ELR (cell line): ENCODE measurements at places on chromosomes 13 and 19.

DNA sequence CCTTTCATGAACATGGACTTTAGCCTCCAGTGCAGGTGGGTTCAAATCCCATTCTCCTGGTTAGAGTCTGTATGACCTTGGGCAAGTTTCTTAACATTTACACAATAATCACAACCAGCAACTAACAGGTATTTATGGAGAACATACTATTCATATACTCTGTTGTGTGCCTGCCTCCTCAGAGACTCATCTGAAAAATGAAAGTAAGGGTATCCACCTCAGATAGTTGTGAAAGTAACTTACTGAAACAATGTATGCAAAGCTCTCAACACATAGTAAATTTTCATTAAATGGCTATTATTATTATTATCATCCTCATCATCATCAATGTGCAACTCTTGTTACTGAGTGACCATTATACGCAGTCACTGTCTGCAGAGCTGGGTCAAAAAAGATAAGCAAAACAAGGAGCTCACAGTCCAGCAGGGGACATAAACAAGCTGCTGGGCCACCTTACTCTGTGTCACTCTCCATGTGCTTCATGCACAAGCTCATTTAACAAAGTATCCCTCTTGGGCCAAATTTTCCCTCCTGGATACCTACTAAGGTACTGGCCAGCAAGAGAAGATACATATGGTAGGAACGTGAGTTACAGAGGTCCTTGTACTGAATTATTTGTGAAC lies 70.9 kb upstream of the FNDC3A start:
- DNase-seq = no peak

- peak; percentile 62 for DNase-seq
These were observed 144.5 kb upstream of the ZNF536 start for GRCh38 chr19:30227661-30228112.

- no peak for DNase-seq
These were observed 246.9 kb upstream of the PRR20A start for GRCh38 chr13:56893843-56894242.

DNA sequence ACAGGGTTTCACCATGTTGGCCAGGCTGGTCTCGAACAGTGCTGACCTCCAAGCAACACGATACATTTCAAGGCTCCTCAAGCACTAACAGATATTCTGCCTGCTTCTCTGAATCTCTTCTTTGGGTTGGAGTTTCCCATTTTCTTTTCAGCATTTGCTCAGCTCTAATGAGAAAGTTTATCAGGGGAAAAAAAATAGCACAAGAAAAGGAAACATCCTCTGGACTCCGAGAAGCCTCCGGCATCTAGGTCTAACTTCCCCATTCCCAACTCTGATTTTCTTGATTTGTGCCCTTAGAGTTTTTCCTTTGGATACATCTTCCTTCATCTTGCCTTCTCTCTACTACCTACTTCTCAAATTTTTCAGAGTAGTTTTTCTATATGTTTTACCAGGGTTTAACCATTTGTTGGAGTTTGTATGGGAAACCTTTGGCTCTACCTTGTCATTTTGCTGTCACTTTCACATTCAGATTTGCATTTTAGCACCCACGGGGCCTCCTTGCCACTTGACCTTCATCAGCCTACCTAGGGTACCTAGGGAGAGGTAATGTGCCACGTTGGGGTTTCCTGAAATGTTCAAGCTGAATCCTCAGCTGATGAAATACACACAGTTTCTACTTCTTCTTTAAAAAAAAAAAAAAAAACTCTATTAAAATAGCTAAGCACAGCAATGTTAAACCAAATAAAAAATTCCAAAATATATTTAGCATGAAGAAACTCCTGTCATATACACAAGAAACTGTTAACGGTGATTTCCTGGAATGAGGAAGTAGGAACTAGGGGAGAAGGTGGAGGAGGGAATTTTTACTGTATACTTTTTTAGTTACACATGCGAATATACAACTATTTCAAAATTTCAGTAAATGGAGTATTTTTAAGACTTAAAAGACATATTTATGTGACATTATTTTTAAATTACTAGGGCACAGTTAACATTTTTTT lies 5.1 kb upstream of the USP12 start:
- no peak for DNase-seq

DNA sequence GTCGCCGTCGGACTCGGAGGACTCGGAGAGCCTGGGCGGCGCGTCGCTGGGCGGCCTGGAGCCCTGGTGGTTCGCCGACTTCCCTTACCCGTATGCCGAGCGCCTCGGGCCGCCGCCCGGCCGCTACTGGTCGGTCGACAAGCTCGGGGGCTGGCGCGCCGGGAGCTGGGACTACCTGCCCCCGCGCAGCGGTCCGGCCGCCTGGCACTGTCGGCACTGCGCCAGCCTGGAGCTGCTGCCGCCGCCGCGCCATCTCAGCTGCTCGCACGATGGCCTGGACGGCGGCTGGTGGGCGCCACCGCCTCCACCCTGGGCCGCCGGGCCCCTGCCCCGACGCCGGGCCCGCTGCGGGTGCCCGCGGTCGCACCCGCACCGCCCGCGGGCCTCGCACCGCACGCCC lies 2.5 kb upstream of the GRWD1 start:
- DNase-seq = no peak

GRCh38 chr19:20858218-20858617 lies 64.8 kb upstream of the ZNF85 start:
- peak; percentile 0 for DNase-seq

- DNase-seq = no peak
These were observed 7.3 kb downstream of the URAD start for GRCh38 chr13:27981006-27981708.

GRCh38 chr19:2446381-2446780 lies 10.4 kb downstream of the LMNB2 start:
- no peak for DNase-seq

DNA sequence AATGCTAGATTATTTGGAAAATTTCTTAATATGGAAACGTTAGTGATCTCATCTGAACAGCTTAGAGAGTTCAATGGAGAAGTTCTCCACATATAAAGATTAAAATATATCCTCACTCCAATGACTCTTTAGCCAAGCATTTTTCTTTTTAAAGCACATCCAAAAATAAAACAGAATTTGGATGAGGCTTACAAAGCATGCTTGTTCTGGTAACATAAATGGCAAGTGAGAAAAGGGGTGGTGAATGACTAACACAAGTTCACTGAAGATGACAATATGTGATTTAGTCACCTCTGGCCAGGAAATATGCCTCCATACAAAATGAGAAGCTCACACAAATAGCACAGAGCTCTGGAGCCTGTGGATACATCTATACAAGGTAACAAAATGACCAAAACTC lies 253.0 kb downstream of the PCDH20 start:
- no peak for DNase-seq

DNA sequence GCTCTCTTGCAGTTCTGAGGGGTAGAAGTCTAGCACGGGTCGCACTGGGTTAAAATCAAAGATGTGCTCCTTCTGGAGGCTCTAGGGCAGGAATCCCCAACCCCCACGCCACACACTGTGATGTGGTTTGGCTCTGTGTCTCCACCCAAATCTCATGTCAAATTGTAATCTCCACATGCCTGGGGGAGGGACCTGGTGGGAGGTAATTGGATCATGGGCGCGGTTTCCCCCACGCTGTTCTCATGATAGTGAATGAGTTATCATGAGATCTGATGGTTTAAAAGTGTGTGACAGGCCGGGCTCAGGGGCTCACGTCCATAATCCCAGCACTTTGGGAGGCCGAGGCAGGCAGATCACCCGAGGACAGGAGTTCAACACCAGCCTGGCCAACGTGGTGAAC lies 26.6 kb upstream of the CALM3 start:
- DNase-seq = no peak

GRCh38 chr13:99465454-99465853 lies 35.8 kb upstream of the TM9SF2 start:
- no peak for DNase-seq

GRCh38 chr19:49534632-49535385 lies 7.0 kb downstream of the RCN3 start:
- DNase-seq = no peak

DNA sequence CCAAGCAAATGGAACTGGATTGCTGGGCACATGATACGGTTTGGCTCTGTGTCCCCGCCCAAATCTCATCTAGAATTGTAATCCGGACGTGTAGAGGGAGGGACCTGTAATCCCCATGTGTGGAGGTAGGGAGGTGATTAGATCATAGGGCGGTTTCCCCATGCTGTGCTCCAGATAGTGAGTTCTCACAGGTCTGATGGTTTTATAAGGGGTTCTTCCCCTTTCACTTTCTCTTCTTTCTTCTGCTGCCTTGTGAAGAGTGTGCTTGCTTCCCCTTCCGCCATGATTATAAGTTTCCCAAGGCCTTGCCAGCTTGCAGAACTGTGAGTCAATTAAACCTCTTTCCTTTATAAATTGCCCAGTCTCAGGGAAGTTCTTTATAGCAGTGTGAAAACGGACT lies 32.6 kb upstream of the MTIF3 start:
- no peak for DNase-seq

DNA sequence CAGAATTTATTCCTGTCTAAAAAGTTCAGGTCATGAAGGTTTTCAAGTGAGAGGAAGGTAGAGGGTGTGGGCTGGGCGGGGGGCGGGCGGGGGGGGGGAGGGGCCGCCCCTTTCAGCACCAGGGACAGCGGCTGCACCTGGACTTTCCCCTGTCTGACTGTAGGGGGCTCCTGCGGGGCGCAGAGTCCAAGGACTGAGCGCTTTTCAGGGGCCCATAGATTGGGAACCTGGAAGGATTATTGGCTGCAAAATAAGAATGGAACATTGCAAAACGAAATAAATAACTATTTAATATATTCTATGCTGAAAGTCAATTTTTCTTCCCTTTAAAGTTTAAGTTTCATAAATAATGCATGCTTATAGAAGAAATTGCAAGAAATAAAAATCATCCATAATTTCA lies 8.9 kb upstream of the CYP4F3 start:
- DNase-seq = peak; percentile 48

GRCh38 chr13:39600766-39601165 lies 2.2 kb downstream of the LHFPL6 start:
- DNase-seq = peak; percentile 24

DNA sequence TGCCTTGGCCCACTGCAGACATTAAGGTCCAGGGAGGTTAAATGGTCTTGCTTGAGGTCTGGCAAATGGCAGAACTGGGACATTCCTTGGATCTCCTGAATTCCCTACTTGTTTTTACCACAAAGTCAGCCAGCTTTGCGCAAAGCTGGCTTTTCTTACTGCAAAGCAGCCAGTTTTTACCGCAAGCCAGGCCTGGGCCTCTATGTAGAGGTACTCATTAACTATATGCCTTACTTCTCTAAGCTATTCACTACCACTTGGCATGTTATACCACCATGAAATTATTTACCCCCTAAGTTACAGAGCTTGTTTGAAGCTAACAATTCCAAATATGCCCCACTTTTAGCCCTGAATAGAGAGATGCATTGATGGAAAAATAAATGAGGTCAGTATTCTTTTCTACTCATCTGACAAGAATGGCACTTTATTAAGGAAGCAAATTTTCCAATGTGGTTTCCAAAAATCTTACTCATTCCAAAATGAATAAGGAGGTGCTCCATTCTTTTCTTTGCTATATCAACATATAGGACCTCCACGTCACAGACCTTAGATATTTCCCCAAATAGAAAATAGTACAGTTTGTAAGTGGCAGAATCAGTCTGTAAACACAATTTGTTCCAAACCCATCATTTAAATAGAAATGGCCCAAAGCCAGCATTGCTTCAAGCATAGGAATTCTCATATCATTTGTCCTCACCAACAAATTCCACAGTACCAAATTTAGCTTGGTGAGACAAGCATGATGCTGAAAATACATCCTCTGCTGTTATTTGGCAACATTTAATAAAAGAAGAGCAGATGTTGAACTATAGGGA lies 143.9 kb upstream of the TSC22D1 start:
- DNase-seq = peak; percentile 60

GRCh38 chr19:38003438-38004185 lies 96.6 kb downstream of the SIPA1L3 start:
- peak; percentile 93 for DNase-seq

DNA sequence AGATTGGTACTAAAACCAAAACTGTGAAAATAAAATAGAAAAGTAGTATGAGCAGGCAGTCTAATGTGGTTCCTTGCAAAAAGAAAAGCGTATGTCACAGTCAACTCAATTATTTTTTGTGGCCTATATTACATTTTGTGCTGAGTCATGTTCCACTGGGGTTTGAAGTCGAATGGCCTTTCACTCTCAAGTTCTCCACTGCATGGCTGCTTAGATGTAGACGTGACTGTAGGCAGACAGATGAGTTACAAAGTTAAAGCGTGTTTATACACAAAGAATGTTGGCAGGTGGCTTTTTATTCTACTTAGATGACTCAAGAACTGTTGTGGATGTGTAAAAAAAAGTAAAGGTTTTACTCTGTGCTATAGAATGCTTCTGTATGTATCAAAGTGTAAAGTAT lies 133.9 kb downstream of the SLITRK6 start:
- peak; percentile 3 for DNase-seq

- DNase-seq = no peak
These were observed 50.3 kb upstream of the ATP11A start for GRCh38 chr13:112639521-112639920.

DNA sequence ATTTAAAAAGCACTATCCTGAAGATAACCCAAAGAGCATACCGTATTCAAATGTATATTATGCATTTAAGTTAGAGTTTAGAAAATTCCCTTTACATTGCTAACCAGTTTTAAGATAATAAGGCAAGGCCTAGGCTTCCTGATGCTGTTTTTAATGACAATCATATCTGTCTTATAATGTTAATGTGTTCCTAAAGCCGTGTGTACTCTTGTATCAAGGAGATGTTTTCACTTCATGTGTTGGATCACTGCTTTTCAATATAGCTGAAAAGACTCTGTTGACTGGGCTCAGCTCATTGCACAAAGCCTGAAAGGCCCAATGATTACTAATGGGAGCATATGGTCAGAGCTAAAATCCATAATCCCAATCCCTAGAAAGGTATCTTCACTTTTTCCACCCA lies 81.6 kb downstream of the DACH1 start:
- DNase-seq = no peak

DNA sequence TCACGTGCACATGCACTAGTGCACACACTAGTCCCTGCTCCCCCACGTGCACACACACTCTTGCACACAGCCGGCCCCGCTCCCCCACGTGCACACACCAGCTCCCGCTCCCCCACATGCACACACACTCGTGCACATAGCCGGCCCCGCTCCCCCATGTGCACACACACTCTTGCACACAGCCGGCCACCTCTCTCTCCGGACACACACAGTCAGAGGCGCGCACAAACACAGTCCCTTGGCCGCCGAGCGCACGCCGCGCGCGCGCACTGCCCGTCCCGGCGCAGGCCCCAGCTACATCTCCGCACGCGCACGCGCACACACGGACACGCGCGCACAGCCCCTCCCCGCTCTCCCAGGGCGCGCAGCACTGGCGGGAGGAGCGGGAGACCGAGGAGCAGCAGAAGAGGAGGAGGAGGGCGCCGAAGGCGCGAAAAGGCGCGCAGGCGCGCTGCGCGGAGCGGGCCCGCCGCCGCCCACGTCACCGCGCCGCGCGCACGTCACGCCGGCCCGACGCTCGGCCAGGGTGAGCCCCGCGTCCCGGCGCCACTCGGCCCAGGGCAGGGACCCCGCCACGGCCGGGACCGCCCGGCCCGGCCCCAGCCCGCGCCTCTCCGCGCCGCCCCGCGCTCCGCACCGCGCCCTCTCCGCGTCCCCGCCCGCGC lies at the start of gene TFDP1:
TFDP1 (plus strand) TSS at position 549 of the 665 bp plus-strand sequence. CDS start 1,085 bp downstream, outside the sequence.
- peak; percentile 92 for DNase-seq
